ENCODE measurements at places on chromosomes 4 and X.

DNA sequence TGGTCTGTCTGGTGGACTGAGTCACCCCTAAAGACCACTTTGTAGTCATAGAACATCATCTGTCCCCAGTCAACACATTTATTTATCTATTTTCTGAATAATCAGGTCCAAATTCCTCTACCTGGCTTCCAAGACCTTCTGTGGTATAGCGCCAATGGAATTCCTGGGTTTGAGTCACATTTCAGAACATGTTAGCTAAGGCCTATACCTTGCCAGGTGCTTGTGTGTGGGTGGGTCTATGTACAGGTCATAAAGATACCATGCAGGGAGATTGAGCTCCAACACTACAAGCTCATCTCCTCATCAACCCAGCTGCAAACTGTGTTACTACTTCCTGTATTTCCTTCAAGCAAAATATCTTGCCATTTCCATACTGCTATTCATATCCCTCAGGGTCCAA, 113.3 kb downstream of the TRAPPC11 start:
- DNase-seq, result no peak

DNA sequence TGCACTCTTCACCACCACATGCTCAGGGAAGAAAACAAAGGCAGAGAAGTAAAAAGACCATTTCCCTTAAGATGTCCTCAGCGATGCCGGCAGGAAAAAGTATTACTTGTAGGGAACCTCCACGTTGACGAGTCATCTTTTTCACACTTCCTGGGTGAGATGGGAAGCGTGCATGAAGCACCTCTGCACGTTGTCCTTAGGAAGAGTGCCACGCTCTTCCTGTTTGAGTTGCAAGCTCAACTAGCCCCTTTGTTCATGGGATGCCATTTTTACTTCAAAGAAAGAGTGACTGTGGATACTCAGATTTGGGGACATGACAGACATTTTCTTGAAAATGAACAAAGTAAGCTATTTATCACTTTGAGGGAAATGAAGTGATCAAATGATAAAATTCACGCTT, 33.8 kb downstream of the DCTD start:
- no peak for DNase-seq

DNA sequence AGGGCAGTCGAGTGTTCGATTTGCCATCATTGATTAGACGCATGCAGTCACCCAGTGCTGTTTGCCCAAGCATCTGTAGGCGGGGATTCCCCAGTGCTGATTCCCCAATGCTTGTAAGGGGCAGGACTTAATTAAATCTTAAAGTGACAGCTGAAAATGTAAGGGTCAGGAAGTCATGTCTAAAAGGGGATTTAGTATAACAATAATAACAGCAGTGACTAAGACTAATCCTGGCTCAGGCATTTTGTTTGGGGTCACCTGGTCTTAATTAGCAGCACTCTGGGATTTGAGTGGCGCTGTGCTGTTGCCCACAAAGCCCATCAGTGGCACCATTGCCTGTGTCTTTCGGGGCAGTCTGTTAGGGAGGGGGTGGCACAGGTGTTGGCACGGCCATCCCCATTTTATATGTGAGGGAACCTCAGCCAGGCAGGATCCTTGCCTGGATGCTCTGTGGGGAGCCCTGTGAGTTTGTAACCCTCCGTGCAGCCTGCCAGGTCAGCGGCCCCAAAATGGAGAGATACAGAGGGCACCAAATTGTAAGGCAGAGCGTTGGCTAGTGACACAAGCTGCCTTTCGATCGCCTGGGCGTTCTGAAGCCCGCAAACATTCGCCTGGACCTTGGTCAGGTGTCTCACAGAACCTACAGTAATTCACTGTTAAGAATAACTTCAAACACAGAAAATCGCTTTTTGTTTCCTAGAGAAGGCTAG, 146.7 kb downstream of the TBL1X start:
- DNase-seq, result no peak

GRCh38 chr4:82360298-82361177, 13.3 kb downstream of the HNRNPD start:
- no peak for DNase-seq

- no peak for DNase-seq
These were observed 88.2 kb upstream of the TFDP3 start for GRCh38 chrX:133306316-133306715.

GRCh38 chr4:116982656-116983055, 102.7 kb downstream of the TRAM1L1 start:
- no peak for DNase-seq

GRCh38 chr4:3247399-3248177, 1.4 kb upstream of the MSANTD1 start:
- no peak for DNase-seq

DNA sequence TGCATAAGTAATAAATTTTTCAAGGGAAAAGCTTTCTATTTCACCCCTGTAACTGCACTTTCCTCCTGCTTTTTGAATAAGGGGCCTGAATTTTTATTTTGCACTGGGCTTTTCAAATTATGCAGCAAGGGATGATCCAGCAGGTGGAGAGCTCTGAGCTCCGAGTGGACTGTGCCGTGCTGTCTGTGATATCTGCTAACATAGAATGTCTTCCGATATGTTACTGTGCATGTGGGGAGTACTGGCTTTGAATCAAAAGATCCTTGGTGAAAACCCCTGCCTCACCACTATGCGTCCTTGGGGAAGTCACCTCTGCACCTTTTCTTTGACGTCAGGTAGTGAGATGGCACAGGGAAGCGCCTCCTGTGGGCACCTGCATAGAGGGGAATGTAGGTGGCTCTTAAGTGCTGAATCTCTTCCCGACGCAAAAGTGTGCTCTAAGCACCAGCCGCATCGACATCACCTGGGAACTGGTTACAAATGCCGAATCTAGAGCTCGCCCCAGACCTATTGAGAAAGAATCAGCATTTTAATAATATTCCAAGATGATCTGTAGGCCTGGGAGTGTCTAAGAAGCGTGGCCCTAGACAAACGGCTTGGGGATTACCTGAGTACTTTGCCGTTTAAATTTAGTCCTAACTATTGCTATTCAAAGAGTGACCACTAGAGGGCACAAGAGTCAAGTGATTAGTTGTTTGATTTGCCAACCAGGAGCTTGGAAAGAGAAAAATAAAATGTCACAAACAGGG, 19.2 kb upstream of the WFS1 start:
- peak; percentile 24 for DNase-seq

- no peak for DNase-seq
These were observed 165.3 kb upstream of the PPP1R2C start for GRCh38 chrX:42943051-42943974.

DNA sequence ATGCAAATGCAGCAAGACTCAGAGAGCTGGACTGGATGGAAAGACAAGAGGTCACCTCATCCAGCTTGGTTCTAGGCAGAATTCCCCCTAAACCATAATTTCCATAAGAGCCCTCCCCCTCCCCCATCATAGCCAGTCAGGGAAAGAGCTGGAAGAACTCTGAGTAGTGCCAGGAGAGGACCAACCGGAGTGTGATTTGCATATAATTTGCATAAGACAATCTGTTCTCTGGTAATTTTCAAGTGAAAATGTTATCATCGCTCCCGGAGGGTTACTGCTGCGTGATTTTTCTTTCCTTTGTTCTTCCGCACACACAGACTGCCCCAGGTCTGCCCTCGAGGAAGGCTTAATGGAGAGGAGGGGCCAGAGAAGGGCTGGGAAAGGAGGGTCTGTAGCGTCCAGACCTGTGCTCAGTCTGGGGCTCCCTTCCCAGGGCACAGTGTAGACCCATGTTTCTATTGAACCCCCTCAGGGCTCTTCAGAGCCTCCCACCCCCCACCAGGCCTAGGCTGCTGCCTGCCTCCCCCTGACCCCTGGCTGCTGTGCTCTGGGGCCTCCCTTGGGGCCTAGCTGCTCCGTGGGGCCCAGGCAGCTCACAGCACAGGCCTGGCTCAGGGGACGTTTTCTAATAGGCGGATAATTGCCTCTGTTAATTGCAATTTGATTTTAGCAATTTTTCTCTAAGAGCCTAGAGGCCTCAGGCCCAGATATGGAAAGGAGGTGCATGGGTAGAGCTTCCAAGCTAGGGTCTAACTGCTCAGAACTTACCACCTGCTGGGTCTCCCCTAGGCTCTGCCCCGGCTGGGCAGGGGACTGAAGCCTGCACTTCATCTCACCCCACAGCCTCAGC, 90.4 kb upstream of the PJA1 start:
- DNase-seq, result no peak

- no peak for DNase-seq
These were observed 595.6 kb upstream of the TENM3 start for GRCh38 chr4:181647396-181648147.

GRCh38 chr4:37648084-37648817, 37.9 kb downstream of the RELL1 start:
- DNase-seq, result no peak

- DNase-seq, result no peak
These were observed 203.8 kb upstream of the NRK start for GRCh38 chrX:105618393-105619101.

DNA sequence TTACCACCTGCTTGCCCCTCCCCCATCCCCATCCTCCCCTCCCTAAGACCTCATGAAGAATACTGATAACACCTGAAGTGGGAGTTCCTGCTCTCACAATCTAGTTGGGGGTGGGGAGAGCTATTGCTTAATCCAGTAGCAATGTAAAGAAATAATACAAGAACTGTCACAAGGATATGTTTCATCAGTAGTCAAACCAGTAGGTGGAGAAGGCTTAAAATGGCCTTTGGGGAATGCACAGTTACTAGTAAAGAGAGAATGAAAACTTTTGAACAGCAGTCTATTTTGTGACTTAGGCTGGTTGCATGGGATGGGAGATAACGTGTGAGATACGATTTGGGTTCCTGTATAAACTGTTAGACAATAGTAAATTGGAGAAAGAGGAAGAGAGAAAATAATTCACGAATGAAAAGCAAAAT, 6.0 kb downstream of the GALNT7 start:
- DNase-seq, result no peak

DNA sequence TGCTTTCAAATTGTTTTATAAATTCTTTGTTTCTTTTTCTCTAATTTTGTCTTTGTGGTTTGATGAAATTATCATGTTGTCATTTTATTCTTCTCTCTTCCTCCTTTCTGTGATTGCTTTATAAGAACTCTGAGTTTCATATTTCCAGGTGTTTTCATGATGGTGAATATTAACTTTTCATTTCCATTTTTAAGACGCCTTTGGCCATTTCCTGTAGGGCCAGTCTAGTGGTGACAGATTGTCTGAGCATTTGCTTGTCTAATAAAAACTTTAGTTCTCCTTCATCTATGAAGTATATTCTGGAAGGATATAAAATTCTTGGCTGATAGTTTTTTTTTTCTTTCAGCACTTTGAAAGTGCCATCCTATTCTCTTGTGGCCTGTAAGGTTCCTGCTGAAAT, 128.1 kb downstream of the FAM13A start:
- DNase-seq, result no peak

DNA sequence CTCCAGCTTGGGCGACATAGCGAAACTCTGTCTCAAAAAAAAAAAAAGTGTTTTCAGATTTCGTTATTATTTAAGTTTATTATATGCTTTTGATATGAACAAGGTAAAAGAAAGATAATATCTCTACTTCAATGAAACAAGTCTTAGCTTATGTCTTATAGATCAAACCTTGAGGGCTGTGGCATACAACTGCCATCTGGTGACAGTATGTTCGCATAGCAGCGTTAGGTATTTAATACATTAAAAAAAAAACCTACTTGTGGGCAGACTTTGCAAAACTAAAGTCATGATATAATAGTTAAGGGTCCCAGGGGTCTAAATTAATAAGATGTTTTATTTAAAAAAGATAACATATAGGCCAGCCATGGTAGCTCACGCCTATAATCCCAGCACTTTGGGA, 161.2 kb upstream of the AMOT start:
- no peak for DNase-seq

DNA sequence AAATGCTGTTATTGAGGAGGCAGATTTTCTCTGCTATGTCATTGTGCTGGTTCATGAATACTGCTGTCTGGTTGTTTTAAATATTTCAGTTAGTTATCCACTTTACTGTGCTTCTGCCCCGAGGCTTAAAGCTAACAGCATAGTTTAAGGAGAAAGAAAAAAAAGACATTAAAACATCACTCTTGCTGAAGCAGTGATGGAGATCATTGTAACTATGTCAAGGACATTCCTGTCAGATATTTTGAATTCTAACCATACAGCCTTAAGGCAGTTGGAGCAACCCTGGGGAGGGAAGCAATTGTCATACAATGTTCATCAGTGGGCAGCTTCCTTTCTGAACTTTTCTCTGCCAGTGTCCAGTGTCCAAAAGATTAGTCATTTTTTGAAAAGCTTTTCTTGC, 199.0 kb upstream of the DDX53 start:
- no peak for DNase-seq

GRCh38 chrX:141180851-141181250, 3.9 kb upstream of the LDOC1 start:
- no peak for DNase-seq

GRCh38 chrX:150967786-150968185, 15.3 kb upstream of the HMGB3 start:
- no peak for DNase-seq

GRCh38 chr4:181517491-181517890, 725.7 kb upstream of the TENM3 start:
- DNase-seq, result no peak

DNA sequence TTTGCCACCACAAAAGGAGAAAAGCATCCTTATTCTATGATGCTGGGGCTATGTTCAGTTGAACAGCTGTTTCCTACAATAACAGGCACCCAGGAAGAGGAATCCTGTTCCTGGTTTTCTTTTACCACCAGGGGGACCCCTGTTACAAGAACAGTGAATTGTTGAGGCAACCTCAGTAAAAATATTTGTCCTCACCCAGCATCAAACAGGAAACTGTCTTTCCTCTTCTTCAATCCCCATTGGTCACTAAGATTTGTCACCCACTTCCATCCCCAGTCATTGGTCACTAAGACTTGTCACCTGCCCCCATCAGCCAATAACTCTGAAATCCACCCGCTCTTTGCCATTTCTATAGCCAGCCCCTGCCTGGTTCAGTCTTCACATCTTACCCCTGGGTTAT, 143.5 kb upstream of the GALNT7 start:
- no peak for DNase-seq

- no peak for DNase-seq
These were observed 25.6 kb downstream of the APELA start for GRCh38 chr4:164902608-164903007.

- no peak for DNase-seq
These were observed 31.6 kb downstream of the ARL9 start for GRCh38 chr4:56537147-56537546.

DNA sequence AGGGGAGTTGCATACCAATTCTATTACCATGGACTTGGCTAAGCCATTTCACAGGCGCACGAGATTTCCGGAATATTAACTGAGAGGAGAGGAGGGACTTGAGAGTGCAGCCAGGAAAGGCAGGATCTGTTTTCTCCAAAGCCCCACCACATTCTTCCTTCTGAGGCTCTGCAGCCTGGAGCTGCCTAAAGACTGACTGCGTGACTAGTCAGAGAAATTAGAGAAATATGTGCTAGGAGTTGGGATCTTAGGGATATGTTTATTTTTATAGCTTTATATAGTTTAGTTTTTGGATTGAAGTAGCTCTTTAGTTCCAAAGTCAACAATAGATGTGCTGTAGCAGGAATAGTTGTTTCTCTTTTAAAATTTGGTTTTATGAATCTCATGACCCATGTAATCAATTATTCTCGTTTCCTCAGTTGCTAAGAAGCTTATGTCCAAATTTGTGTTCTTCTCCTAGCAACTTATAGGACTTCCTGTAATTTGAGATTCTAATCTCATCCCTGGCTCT, 300.1 kb upstream of the DDX53 start:
- DNase-seq, result no peak

Data from CMK (cell line).